ENCODE measurements at places on chromosomes 6 and 20. TPM values are rescaled to one million over a fixed set of nuclear protein-coding genes. Genes with fewer than 3 reads are reported as not detected.

The C20orf96 gene
- 1.9 TPM for total RNA-seq

The GCNT2 gene
- total RNA-seq: 59.4 TPM

- DNase-seq: no peak
These were observed 7.1 kb upstream of the DDO start for GRCh38 chr6:110422444-110422822.

GRCh38 chr6:38517005-38517404 lies 122.7 kb downstream of the BTBD9 start:
- DNase-seq: peak; percentile 47

GRCh38 chr6:3844097-3844463 lies 5.1 kb upstream of the FAM50B start:
- peak; percentile 70 for DNase-seq

- peak; percentile 65 for DNase-seq
These were observed 41.0 kb downstream of the COX4I2 start for GRCh38 chr20:31678389-31679356.

- no peak for DNase-seq
These were observed 103.0 kb downstream of the EDN3 start for GRCh38 chr20:59403261-59403961.

DNA sequence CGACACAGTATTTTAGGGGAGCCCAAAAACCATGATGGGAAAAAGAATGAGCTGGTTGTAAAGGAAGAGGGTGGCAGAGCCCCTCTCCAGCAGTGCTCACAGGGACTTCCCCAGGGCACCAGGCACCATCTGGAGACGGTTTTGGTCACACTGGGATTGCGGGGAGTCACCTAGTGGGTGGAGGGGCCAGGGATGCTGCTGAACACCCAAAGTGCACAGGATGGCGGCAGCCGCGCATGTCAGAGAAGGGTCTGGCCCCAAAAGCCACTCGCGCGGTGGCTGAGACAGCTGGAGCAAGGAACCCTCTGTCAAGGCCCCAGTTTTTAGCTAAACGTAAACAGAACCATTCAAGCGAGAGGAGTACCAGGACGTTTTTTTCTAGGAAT lies 10.8 kb downstream of the CTSZ start:
- DNase-seq: no peak

DNA sequence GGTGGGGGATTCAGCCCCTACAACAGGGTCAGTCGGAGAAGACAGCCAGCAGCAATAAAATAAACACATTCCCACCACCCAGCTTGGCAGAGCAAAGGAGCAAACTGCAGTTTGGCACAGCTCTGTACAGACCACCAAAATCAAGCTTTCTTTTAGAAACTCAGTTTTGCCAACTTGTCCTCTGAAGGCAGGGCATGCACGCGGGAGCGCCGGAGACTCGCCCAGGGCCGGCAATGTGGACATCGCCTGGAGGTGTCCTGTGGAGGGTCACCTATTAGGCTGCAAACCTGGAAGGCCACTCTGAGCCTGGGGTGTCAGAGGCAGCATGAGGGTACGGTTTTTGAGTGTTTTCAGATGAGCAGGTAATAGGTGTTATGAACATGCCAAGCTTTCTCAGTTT lies 34.7 kb downstream of the TMEM242 start:
- no peak for DNase-seq

DNA sequence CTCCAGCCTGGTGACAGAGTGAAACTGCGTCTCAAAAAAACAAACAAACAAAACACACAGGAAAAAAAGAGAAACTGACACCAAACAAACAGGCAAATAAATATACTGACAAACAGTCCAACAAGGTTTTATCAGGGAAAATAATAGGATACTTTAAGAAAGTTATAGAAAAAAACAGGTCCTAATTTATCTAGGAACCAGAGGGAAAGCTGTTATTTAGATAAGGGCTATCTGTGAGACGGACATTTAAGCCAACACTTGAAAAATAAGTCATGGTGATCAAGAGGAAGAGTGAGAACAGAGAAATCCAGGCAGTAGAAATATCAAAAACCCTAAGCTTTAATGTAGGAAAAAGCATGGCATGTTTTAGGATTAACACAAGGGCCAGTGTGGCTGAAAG lies 68.9 kb downstream of the FAM217A start:
- no peak for DNase-seq

DNA sequence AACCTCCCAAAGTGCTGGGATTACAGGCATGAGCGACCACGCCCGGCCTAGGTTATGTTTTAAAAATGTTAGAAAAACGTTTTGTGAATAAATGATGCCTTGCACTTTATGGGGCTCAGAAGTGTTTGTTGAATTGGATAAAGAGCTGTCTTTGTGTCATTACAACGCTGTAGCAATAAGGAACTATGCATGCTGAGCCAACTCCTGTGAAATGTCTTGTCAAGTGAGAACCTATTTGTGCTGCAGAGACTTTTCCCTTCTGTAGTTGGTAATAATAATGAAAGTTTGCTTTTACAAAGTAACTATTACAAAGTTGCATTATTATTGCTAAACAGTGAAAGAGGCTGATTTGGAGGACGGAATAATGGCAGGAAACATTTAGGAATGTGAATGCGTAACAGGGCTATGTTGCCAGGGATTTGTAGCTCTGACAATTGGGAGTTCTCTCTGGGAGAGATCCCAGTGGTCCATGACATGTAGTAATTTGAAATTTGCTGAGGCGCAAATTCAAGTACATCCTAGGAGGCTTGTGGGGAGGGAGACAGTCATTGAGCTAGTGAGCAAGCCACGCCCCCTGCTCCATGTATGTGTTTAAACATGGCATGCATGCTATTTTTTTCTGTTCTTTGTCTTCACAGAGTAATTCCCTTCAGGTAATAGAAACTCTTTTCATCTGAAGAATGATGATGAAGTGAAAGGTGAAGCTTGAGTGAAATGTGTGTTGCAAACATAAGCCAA lies 16.8 kb upstream of the BICRAL start:
- DNase-seq: no peak

- DNase-seq: no peak
These were observed 85.7 kb upstream of the TAB2 start for GRCh38 chr6:149231778-149232177.

Measured in renal cortical epithelial cell (primary cell).